ENCODE measurements at places on chromosomes 3 and 15.

- no peak for DNase-seq
Measured at GRCh38 chr15:75036212-75036616, 12.8 kb downstream of the PPCDC start.

DNA sequence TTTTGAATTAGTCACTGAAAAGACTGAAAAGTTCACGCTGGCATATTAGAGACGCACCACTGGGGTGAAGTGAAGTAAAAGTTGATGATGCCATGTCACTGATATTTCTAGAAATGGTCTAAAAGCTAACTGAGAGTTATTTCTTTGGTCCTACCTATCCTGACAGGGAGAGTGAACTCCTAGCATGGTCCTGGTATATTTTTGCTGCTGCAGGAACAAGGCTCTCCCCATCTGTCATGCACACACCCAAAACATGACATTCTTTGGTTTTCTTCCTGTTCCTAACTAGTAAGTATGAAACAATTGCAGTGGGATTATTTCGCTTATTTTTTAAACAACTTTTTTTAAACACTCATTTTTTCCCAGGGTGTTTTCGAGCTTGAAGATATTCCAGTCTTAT, 466.7 kb downstream of the ERC2 start:
- DNase-seq, result no peak

GRCh38 chr15:29054171-29055045, 168.6 kb downstream of the APBA2 start:
- DNase-seq, result no peak

GRCh38 chr3:1805331-1805730, 293.3 kb upstream of the CNTN4 start:
- DNase-seq, result no peak

All from fibroblast of the aortic adventitia (primary cell).